HuH-7.5 (cell line): ENCODE measurements at places on chromosomes 3 and 15.
A peak's percentile ranks its signal among the peaks of the same experiment; 100 is the strongest.

- no peak for DNase-seq
Observed at GRCh38 chr3:10228248-10228950, 19.9 kb upstream of the TATDN2 start.

DNA sequence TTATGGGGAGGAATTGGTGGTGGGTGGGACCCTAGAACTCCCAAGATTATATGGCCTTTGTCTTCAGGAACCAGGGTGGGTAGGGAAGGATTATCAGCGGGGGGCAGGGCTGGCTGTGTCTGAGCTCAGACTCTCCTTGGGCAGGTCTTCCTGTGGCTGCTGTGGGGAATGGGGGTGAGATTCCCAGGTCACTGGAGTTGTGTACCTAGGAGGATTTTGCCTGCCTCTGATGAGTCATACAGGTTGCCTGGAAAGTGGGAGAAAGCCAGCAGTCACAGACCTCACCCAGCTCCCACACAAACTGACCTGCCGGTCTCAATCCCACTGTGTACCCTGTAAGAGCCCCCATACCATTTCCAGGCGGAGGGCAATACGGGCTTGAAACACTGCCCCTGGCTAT, 209.9 kb upstream of the CNTN3 start:
- no peak for DNase-seq

- no peak for DNase-seq
Observed at GRCh38 chr15:64653757-64654156, 121.6 kb downstream of the RBPMS2 start.

DNA sequence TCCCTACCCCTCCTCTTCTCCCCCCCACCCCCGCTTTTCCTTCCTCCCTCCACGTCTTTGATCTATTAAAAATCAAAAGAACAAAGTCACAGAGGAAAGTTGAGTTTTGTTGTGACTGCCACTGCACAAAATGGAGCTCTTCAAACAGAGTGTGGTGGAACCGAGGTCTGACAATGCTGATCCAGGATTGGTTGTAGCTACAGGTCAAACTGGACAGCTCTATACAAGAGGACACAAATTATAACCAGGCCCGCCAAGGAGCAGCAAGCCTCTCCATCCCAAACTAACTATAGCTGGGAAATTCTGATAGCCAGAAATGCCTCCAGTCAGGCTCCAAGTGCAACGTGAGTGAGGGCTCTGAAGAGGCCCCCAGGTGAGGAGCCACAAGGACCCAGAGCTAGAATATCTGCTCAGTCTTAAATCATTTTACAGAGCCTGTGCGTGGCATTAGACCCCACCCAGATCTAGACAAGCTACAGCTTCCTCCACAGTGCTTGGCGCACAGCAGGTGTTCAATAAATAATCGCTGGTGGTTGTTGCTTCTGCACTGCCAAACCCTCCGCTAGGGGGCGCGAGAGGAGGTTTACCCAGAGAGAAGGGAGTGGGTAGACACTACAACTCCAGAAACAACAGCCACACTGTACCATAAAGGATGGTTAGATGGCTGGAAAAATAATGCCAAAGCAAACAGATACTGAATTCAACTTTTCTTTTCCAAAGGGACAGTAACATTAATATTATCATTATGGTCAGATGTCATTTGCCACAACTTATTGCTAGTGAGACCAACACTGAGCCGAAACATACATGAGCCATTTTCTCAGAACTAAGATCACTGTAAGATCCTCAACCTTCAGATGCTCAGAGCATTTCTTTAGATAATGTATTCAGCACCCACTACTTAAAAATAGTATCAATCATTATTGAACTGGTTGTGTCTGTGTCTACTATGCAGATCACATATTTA, 44.6 kb downstream of the ZIC4 start:
- DNase-seq = peak; percentile 72

- DNase-seq = peak; percentile 52
Observed at GRCh38 chr3:24490151-24490550, 4.5 kb downstream of the THRB start.

DNA sequence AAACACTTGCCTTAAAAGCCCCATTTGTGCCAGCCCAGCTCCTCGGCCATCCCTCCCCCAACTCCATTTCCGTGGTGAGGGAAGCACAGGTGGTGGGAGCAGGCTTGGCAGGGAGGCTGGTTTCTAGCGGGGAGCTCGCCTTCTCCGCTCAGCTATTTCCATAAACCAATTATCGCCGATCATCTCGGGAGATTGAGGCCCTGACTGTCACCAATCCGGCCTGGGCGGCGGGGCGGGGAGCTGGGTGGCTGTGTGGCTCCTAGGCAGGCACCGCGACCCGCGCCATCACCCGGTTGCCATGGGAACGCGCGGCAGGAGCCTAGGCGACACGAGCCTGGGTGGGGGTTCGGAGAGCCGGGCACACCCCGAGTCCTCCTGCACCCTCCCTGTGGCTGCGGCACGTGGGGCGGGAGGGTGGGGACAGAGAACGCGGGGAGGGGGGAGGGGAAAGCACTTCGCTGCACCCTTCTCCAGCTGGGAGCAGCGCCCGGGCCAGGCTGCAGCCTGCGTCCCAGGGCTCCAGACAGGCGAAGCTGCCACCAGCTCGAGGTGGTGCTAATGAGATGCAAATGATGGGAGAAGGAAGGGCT, 9.3 kb downstream of the CCDC33 start:
- DNase-seq = no peak

- no peak for DNase-seq
Observed at GRCh38 chr15:77591968-77592613, 40.6 kb downstream of the LINGO1 start.

DNA sequence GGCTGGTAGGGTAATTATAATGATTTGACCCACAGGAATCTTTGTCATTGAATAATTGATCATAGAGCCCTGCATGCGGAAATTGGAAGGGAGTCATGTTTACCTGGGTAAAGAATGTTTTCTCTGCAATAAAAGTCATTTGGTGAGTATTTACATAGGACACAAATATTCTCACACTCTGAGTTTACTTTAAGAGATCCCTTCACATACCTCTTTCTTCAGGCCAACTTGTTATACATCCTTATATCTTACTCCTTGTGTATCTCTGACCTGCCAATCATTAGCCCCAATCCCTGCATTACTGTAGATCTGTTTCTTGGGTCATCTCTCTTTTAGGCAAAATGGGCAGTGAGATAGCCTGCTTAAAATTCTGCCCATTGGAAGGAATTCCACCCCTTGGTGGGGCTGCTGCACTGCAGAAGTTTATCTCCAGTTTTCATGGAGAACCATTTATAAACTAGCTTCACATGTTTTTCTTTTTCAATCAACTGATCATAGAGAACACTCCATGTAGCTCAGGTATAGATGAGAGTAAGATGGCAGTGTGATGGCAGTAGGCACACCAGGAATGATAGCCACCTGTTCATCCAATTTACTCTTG, 46.2 kb downstream of the ILDR1 start:
- DNase-seq = no peak

DNA sequence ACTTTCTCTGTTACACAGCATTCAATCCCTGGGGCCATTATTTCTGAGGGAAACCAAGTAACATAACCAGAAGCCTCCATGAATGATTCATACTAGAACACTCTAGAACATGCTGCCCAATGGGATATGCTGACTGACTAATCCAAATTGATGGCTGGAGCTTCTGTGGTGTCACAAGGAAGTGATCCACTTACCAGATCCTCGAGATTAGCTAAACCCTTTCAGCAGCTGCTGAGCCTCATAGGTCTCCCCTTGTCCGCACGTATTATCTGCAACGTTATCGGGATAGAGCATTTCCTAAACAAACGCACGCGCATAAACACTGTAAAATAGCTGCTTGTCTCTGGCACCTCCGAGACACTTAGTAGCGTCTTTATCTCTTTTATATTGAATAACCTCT, 61.2 kb upstream of the PROK2 start:
- no peak for DNase-seq

DNA sequence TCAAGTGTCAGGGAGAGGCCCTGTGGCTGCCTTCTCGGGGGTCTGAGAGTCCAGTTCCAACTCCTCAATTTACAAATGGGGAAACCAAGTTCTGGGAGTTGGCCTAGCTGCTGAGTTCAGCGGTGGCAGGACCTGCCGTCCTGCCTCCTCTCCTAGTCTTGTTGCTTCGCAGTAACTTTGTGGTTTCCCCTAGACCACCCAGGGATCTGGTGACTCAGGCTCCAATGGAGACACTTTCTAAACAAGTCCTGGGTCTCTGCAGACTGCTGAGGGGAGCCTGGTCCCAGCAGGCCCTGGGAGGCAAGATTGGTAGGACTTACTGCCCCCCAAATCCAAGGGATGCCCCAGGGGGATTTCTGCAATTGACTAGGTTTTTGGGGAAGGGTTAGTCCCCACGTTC, 83.6 kb downstream of the SMAD6 start:
- DNase-seq = no peak

- no peak for DNase-seq
Observed at GRCh38 chr3:55198554-55198953, 270.7 kb upstream of the LRTM1 start.

- DNase-seq = no peak
Observed at GRCh38 chr15:100516643-100517512, 11.9 kb downstream of the CERS3 start.

DNA sequence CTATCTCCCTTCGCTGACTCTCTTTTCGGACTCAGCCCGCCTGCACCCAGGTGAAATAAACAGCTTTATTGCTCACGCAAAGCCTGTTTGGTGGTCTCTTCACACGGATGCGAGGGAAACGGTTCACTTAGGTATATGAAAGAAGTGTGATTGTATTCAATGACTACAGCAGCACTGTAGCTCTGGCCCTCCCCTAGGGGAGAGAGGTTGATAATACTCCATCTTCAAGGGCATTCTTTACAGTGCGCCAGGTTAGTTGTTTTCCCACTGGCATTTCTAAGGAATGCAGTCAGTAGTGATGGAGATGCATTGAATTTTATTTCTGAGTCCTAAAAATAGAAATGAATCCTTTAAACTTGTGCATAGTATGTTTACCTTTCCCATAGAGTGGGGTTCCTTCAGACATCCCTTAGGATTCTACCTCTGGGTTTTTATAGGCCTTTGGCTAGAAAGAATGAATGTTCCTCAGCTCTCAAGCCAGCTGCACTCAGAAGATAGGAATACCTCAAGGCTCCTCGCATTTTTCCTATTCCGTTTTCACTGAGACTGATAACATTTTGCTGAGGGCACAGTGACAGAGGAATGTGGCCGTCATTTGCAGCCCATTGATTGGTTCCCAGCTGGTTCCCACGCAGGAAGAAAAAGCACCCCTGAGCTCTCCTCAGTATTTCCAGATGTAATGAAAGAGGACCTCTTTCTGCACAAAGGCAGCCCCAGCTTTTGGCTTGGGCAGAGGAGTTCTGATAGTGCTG, 131.8 kb upstream of the C2CD4B start:
- DNase-seq = no peak

DNA sequence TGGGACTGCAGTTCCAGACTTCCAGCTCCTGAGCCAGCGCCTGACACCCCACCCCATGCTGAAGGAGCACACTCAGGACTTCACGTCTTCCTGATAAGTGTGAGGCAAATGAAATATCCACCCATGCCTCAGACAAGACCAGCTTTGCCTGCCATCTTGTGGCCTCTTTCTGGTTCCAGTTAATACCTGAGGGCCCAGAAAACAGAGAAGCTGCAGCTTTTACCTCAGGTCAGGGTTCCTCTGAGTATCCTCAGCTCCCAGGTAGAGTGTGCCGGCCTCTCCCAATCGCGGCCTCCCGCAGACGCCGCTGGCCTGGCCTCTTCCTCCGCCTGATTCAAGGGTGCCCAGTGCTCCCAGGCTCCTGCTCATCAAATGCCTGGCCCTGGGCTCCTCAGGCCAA, 5.1 kb upstream of the KLHL6 start:
- DNase-seq = no peak

- no peak for DNase-seq
Observed at GRCh38 chr3:87196879-87197278, 30.2 kb upstream of the CHMP2B start.

- no peak for DNase-seq
Observed at GRCh38 chr15:59388670-59389069, 16.0 kb upstream of the MYO1E start.

GRCh38 chr3:195916291-195916690, 7.9 kb upstream of the TNK2 start:
- no peak for DNase-seq

DNA sequence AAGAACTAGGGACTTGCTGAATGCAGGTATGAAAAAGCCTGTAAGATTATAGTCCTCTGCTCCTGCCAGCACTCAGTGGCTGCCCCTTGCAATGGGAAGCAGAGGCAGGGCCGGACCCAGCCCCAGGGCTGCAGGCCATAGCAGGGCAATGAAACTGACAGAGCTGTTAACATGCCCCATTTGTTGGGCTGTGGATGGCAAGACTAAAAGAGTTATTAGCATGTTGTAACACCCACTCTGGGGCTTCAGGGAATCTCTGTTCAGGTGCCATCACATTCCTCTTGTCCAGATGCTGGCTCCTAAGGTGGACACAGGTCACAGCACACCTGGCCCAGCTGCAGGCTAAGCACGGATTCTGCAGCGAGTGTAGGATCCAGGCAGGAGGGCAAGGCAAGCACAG, 7.4 kb upstream of the OR5H2 start:
- DNase-seq = no peak

GRCh38 chr3:170368921-170369320, 11.4 kb downstream of the SKIL start:
- DNase-seq = no peak
